ENCODE measurements at places on chromosomes 4 and X.
A peak's percentile ranks its signal among the peaks of the same experiment; 100 is the strongest.

DNA sequence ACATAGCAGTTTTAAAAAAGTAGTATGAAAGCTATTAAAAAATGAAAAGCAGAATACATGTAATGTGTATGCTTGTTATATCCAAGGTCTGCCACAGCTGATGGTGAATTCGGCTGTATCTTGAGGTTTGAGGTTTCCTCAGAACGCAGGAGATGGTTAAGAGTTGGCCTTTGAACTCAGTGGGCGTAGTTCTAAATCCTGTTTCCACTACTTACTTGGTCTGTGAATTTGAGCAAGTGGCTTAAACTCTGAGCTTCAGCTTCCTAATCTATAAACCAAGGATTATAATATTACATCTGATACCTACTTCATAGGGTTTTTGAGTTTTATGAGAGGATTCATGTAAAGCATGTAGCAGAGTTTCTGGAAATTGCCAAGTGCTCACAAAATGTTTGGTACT lies 125.2 kb downstream of the STIM2 start:
- DNase-seq = no peak

DNA sequence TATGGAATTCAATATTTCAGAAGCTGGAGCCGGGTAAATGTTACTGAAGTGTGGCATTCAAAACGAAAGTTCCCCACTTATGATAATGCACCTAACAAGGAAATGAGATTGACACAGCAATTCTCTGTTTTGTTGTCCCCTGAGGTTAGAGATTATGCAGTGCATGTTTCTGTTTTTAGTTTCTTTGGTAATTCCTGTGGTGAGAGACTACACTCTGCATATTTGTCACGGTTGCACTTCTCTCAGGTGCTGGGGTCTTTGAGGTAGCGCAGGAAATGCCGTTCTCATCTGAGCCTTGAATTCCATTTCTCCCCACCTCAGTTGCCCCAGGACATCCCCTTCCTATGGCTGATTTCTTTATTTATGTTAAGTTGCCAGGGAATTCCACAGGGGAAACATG lies 15.3 kb upstream of the BEND4 start:
- DNase-seq = no peak

GRCh38 chr4:151887816-151888180 lies 127.0 kb upstream of the GATB start:
- DNase-seq = no peak

- no peak for DNase-seq
Measured at GRCh38 chr4:38452009-38452408, 212.0 kb upstream of the KLF3 start.

GRCh38 chrX:136477026-136477425 lies 10.7 kb upstream of the BRS3 start:
- DNase-seq = no peak

- DNase-seq = no peak
Measured at GRCh38 chr4:8847331-8847730, 24.3 kb downstream of the HMX1 start.

DNA sequence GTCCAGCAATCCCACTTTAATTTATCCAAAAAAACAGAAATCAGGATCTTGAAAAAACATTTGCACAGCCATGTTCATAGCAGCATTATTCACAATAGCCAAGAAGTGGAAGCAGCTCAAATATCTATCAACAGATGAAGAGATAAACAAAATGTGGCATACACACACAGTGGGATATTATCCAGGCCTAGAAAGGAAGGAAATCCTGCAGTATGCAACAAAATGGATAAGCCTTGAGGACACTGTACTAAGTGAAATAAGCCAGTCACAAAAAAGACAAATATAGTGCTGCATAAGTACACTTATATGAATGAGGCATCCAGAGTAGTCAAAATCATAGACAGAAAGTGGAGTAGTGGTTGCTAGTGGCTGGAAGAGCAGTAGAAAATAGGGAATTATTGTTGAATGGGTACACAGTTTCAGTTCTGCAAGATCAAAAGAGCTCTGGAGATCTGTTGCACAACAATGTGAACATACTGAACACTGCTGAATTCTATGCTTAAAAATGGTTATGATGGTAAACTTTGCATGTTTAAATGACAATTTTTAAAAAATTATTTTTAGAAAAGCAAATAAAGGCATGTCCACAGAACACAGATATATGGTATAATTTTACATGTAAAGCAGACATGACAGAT lies 25.6 kb downstream of the CHM start:
- no peak for DNase-seq

GRCh38 chr4:183182873-183183725 lies 84.0 kb downstream of the WWC2 start:
- peak; percentile 8 for DNase-seq

GRCh38 chr4:133151341-133151690 lies 2.2 kb downstream of the PCDH10 start:
- no peak for DNase-seq

DNA sequence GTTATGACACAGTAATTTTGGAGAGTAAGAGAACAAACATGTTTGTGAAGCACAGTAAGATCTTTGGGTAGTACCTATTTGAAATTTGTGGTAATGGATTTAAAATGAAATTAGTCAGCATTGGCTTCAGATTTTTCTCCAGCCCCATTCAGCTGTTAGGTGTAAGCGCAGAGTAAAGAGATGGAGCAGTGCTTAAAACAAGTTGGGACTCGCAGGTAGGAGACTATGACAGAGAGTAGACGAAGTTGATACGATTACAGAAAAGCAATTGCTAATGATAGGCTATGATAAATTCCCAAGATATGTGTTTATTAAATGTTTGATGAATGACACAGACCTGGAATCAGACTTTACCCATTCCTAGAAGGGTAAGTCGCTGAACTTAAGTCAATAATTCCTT lies 72.6 kb downstream of the CHIC2 start:
- DNase-seq = no peak

- no peak for DNase-seq
Measured at GRCh38 chrX:45070116-45071007, 130.3 kb downstream of the DIPK2B start.

- no peak for DNase-seq
Measured at GRCh38 chr4:8188743-8189550, 10.1 kb upstream of the SH3TC1 start.

- no peak for DNase-seq
Measured at GRCh38 chr4:87120411-87121162, 99.8 kb downstream of the KLHL8 start.

DNA sequence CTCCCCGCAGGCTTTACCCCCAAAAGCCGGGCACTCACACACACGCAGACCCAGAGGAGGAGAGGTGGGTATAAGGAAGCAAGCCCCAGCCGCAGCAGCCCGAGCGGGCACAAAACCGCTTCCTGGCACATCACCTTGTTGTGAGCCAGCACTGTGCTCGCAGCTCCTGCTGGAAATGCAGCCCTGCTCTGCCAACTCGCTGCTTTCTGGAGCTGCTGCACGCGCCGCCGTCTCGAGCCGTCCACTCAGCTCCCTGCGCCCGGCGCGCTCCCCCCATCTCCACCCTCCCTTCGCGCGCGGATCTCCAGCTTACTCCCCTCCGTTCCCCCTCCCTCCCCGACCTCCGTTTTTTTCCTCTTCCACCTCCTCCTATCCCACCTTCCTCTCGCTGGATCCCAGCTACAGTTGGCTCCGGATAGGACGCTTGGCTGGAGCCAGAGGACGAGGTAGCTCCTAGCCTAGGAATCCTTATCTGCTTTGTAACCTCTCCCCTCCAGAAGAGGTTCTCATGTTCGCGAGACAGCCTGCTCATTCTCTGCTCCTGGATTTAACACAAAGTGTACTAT lies at the start of gene SPOCK3:
Gene SPOCK3 (minus strand): TSS at position 179 of the 566 bp plus-strand sequence.
- no peak for DNase-seq

DNA sequence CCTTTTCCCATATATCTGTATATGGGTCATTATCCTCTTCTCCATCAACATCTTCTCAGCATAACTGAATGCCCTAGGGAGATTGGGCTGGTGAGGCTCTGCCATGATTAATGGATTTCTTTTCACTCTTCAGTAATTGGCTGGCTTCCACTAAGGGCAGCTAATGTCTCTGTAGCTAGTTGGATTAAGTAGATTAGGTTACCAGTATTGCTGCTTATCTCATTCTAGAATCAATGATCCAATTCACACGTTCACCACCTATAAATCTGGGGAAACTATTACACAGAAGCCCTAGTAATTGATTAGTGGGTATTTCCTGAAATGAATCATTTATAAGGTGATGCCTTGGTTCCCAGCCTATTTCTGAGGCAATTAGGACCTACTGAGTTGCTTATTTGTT lies 94.8 kb downstream of the KDR start:
- no peak for DNase-seq

DNA sequence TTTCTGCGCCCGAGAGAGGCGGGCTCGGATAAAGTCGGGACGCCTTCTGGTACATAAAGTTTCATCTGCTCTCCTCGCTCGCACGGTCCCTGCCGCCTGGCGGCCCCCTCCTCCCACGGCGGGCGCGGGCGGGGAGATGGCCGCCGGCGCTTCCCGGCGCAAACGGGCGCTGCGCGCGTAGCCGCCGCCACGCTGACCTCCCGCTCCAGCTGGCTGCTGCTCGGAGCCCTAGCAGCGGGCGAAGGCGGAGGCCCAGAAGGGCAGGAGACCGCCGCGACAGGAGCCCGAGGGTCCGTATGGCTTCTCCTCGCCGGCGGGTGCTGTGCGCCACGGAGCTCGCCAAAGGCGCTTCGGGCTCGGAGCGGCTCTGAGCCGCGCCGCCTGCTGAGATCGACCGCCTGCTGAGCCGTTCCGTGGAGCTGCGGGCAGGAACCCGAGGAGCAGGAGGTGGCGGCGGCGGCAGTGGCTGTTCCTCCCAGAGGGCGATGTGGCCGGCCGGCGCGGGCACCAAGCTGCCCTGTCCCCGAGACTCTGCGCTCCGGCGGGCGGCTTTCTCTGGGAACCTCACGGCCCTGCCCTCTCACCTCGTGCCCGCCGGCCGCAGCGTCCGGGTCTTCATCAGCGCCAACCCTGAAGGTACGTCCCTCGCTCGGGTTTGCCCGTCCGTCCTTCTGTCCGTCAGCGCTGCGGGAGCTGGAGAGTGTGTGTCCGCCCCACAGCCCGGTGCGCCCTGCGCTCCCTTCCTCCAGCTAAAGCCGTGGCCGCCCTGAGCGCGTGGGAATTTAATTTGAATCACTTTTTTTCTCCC lies at the start of gene NWD2:
Gene NWD2 (plus strand): TSS at position 161 of the 808 bp plus-strand sequence. CDS start 325 bp downstream, at position 486.
- no peak for DNase-seq

DNA sequence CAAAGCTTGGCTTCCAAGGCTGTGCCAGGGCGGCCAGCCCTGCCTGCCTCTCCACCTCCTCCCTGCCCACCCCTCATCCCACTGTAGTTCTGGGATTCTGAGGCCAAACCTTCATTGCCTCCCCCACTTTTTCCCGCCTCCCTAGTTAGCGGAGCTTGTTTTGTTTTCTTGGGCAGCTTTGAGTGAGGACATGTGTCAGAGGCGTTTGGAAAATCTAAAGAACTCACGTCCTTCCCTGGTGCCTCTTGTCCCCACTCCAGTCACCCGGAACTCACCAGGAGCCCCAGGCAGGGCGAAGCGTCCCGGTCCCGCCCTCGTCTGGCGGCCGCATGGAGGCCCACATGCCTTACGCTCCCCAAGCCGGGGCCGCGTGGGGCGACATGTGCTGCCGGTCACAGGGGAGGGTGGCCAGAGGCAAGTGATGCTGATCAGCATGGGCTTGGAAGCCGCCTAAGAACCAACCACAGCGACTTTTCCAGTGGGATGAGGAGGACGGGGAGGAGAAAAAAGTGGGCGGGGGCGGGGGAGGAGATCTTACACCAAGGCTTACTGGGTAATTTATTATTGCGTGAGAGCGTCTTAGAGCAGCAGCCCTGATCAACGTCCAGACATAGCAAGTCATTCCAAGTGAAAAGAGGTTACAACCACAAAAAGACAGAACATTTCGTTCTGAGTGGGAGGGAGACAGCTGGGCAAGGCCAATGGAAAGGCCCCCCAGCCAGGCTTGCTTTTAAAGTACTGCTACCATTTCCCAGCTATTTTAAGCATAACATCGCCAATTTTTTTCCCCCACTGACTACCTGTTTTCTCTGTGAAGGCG lies 48.5 kb downstream of the PRPS1 start:
- peak; percentile 40 for DNase-seq

DNA sequence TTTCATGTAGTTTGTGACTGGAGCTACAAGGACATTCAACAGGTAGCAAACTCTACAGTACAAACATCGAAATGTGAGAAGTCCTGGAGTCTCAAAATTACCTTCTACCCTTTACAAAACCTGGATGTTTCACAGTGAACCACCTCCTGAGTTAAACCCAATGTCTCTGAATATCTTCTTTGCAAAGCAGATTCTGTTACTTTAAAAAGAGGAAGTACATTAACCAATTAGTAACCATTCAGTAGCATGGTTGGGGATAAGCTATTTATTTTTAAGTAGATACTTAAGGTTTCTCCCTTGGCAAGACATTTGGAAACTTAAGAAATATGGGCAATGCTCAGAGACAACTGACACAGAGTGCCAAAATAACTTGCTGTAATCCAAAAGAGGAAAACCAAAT lies 371.9 kb upstream of the NWD2 start:
- no peak for DNase-seq

DNA sequence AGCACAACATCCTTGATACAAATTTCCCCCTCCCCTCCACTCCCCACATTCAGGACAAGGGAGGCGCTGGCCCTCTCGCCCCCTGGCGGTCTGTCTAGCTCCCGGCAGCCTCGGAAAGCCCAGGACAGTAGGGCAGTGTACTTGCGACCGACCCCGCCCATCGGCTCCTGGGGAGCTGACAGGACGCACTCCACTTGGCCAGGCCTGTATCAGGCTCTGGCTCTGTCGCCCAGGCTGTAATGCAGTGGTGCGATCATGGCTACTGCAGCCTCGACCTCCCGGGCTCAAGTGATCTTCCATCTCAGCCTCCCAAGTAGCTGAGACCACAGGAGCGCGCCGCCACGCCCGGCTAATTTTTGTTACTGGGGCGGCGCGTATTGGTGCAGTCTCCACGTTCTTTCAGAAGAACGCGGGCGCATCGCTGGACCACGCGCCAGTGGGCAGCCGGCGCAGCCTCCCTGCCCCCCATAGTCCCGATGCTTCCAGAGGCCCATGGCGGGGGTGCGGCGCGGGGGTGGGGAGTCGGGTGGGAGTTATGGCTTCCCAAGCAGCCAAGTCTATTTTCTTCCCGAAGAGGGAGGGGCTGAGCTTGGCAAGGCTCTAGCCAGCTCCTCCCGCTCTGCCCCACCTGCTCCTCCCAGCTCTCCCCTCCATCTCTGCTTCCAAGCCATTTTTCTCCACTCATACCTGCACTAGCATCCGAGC lies 7.8 kb upstream of the AKAP14 start:
- DNase-seq = peak; percentile 47

DNA sequence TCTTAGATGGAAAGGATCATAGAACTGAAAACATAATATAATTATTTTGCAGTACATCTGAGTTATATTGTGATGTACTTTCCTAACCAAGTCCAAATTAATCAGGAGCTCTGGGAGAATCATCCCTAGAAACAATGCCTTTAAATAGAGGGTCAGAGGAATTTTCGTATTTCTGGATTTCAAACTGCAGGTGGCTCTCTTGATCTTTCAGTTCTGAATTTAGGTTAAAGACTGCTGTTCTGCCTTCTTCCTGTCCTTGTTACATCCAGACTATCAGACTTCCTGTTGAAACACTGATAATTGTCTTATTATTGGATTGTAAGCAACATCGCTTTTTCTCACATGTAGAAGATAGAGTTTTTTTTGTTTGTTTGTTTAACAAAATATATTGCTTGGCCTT lies 142.7 kb downstream of the RPA4 start:
- no peak for DNase-seq

- no peak for DNase-seq
Measured at GRCh38 chr4:24702281-24702680, 93.1 kb upstream of the SOD3 start.

GRCh38 chrX:48831909-48832291 lies 3.5 kb downstream of the PCSK1N start:
- no peak for DNase-seq

Measured in activated CD4-positive, alpha-beta T cell treated with anti-CD3 and anti-CD28 coated beads, Interleukin-2, amount 50 U/mL, for 1 hour (primary cell).